ENCODE measurements at places on chromosomes 5 and 9.

GRCh38 chr9:108468364-108468763, 387.4 kb downstream of the ACTL7B start:
- no peak for DNase-seq

- no peak for DNase-seq
Measured at GRCh38 chr9:36208521-36209253, 18.0 kb downstream of the CLTA start.

GRCh38 chr5:54825005-54825404, 160.4 kb downstream of the ESM1 start:
- no peak for DNase-seq

GRCh38 chr5:125987677-125988255, 435.4 kb upstream of the GRAMD2B start:
- DNase-seq, result no peak

DNA sequence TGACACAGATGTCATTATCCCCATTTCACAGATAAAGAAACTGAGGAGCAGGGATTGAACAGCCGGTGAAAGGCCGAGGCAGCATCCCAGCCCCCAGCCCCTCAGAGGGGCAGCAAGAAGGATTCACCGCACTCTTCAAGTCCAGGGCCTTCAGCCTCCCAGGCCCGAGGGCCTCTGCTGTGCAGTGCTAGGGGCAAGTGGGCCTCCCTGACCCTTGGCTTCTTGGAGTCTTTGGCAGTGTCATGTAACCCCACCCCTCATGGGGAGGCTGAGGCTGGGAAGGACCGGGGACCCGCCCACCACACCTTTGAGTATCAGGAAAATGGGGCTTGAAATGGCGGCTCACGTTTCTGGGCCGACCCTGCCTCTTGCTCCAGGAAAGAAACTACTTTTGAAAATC, 28.7 kb upstream of the RXRA start:
- no peak for DNase-seq

GRCh38 chr9:17751486-17751885, 172.6 kb downstream of the SH3GL2 start:
- DNase-seq, result no peak

DNA sequence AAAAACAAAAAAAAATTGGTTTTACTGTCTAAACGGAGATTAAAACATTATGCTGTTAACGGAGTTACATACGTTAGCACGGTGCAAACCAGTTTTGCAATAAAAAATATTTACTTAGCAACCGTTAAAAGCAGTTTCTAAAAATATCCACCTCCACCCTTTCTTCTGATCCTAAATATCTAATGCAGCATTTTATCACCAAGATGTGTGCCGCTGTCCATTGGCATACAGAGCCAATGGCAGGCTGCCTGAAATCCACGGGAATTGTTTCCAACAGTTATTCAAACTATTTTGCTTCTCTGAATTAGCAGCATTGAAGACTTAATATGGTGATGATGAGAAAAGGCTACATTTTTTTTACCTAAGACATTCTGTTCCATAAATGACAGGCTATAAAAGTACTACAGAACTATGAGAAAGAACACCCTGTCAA, 61.6 kb downstream of the CSNK1A1 start:
- no peak for DNase-seq

GRCh38 chr5:149166591-149167100, 25.4 kb downstream of the ABLIM3 start:
- DNase-seq, result no peak

- DNase-seq, result no peak
Measured at GRCh38 chr5:43601454-43602260, 1.3 kb upstream of the NNT start.

DNA sequence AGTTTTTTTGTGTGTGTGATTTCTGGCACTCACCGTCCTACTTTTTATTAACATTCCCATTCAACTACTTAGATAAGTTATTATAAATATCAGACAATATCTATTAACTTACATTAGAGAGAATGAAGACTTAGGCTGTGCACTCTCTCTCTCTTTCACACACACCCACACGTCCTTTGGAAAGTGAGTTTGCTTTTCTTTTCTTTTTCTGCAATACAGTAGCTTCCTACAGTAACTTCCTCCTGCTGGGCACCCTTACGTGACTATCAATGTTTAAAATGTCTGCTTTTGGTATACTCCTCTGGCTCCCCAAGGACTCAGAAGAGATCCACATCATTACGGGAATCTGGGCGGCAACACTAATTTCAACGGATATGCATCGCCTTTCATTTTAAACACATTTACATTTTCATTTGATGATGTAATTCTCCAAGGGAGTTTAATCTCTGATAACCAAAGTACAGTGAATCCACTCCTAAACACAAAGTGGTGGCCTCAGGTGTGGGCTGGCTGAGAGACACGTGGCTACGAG, 179.5 kb downstream of the MAPKAP1 start:
- no peak for DNase-seq

DNA sequence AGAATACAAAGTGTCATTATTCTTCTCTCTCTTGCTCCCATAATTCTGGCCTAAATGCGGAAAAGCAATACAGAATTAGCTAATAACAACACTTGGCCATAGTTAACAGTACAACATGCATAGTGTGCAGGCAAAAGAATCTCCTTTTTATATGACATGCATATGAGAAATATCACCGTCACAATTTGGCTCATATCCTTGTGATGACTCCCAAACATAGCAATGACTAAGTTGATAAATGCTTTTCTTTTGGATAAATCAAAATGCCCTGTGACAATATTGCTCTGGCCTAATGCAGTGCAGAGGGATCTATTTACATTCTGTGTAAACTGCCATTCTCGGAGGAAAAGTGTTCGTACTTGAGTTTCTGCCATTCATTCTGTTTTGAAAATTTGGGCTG, 121.9 kb upstream of the GHR start:
- no peak for DNase-seq

GRCh38 chr5:177478711-177479646, 5.5 kb upstream of the DBN1 start:
- DNase-seq, result no peak

- DNase-seq, result no peak
Measured at GRCh38 chr5:102857076-102857818, 102.1 kb downstream of the PAM start.

DNA sequence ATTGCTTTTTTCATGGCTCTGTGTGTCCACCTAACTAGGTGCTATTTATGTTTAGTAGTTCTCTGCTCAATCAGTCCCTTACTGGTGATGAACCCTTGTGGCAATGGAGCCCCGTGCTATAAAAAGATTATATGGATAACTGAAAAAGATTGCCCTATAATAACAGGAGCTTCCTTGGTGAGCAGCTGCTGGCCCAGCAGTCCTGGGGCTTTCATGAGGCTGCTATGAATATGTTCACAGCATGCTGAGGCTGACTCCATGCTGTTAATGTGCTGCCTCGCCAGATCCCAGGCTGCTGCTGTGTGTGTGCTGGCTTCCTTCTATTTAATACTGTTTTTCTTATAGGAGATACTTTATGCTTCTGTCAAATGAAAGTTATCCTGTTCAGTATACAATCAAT, 357.5 kb downstream of the TAF11L14 start:
- DNase-seq, result no peak

GRCh38 chr5:156435101-156435500, 108.1 kb downstream of the SGCD start:
- DNase-seq, result no peak

GRCh38 chr5:9104571-9105339, 441.1 kb downstream of the SEMA5A start:
- DNase-seq, result no peak

DNA sequence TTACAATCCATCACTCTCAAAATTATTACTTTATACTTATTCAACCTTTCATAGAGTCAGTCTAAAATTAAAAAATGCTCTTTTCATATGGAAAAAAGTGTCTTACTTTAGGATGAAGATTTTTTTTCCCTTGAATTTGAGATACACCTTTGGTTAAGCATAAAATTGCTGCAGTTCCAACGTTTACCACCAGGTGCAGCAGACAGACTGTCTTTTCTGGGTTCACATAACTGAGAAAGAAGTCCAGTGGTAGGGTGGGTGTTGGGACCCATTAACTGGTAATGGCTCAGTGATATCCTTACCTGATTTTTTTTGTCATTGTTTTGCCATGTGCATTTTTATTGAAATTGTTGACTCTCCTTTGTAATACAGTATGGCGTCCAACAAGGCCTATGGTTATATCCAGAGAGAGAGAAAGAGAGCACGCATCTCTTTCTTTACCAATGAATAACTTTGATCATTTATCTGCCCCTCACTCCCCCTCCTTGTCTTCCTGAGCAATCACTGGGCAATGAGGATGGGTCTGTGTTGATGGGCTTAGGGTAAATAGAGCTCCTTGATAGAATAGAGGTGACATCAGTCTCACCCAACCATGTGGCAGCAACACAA, 98.4 kb downstream of the FBXL7 start:
- DNase-seq, result no peak

- no peak for DNase-seq
Measured at GRCh38 chr9:113640418-113640817, 176.9 kb downstream of the RGS3 start.

DNA sequence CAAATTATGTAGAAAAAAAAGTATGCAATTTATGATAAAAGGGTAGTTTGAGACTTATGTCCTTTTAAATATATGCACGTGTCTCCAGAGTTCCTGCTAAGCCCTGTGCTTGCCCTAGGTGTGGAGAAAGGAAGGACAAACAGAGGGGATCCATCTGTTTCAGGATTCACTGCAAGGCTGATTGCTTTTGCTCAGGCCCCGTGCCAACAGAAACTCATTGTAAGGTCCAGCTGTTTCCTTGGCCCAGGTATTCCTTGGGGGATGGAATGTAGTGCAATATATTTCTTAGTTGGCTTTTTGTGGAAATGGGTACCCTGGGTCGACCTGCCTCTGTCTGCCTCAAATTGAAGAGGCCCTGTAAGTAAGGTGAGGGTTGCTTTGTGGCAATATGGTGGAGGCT, 268.6 kb upstream of the CLINT1 start:
- no peak for DNase-seq

GRCh38 chr5:83265318-83265717, 188.0 kb downstream of the XRCC4 start:
- DNase-seq, result no peak

- DNase-seq, result no peak
Measured at GRCh38 chr9:130779153-130779855, 55.8 kb upstream of the ABL1 start.

DNA sequence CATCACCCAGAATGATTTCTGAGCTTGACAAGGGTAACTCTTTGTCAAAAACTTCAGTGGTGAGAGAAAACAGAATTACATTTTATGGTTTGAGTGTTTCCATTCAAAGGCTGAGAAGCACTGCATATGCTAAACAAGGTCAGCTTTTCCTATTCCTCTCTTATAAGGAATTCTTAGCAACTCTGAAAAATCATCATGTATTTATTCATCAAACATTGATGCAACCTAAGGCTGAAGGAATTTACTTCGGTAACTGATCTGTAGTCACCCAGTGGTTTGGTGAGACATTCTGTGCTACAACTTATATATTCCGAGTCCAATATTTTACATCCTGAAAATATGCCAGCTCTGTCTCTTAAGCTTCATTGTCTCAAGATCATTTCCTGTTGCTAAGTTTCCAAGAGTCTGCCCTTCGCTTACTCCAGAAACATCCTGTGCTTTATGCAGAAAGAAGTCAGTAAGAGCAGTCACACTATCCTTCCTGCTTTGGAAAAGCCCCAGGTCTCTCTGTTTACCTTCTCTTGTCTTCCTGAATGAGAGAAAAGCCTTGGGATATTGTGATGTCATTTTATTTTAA, 176.6 kb upstream of the TBCA start:
- no peak for DNase-seq

GRCh38 chr5:167765352-167765751, 526.1 kb upstream of the WWC1 start:
- DNase-seq, result no peak

GRCh38 chr9:96038271-96038670, 162.8 kb downstream of the ERCC6L2 start:
- no peak for DNase-seq

- DNase-seq, result no peak
Measured at GRCh38 chr9:125486576-125486975, 220.4 kb downstream of the MAPKAP1 start.

DNA sequence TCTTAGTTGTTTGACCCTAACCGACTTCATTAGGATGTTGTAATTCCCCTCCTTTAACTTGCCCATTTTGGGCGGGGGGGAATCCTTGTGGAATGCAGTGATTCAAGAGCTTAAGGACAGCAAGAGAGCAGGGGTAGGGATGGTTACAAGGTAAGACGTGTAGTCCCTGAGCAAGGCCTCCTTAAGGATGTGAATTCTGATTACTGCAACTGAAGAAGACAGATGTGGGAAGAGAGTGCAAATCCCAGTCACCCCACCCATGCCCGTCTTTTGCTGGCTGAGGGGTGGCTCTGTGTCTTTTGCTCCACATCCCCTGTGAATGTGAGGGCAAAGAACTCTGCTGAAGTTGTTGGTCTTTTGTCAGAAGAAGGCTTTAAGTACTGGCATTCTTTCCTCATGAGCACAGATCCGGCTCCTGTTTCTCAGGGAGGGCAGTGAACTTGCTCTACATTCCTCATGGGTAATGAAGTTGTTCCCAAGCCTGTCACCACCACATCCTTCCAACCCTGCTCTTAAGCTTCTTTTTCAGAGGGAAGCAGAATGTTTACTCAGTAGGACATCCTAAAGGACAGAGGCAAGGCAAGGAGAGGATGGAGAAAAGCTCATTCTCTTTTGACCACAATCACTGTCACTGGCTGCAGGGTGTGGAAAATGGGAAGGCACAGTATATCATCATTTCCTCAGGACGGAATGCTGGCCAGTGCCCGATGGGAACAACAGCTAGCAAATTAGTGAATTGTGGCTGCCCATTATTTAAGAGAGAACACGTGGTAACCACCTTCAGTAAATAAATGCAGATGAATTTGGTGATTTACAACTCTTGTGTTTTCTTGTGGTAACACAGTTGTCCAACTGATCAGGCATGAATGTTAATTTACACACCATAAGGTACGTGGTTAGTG, 61.5 kb downstream of the RAI14 start:
- no peak for DNase-seq

GRCh38 chr5:64766941-64767340, 1.6 kb downstream of the SREK1IP1 start:
- DNase-seq, result no peak

- no peak for DNase-seq
Measured at GRCh38 chr9:14881006-14881405, 29.2 kb downstream of the FREM1 start.

DNA sequence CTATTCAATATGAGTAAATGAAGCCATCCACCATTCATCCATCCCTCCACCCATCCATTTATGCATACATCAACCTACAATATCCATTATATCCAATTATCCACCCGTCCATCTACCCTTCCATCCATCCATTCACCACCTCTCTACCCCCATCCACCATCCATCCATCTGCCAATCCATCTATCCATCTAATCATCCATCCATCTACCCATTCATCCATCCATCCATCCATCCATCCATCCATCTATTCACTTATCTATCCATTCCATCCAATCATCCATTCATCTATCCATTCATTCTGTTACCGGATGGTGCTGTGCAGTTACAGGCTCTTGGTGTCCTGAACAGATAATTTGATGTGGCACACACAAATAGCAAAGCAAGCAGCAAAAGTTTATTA, 10.7 kb downstream of the PAEP start:
- DNase-seq, result no peak
